ENCODE measurements at places on chromosomes 13 and 19.

DNA sequence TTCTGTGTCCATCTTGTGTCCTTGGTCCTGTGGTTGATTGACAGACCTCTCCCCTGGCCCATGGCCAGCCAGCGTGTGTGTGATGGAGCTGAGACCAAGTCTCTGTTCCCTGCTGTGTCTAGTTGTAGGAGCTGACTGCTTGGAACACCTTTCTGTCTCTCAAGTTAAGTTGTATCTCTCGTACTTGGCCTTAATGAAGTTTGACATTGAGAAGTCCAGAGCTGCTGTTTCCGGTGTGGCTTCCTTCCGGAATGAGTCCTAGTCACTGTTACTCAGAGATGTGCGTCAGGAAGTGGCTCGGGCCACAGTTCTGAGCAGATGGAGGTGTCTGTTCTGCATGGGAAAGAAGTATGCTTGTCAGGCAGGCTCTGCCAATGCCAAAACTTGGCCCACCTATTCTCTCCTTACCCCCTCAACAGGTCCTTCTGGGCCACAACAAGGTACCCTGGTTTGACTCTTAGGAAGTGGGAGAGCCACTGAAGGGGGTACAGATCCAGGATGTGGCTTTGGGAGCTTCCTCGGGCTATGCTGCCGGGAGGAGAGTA lies 54.3 kb downstream of the GATAD2A start:
- no peak for DNase-seq

DNA sequence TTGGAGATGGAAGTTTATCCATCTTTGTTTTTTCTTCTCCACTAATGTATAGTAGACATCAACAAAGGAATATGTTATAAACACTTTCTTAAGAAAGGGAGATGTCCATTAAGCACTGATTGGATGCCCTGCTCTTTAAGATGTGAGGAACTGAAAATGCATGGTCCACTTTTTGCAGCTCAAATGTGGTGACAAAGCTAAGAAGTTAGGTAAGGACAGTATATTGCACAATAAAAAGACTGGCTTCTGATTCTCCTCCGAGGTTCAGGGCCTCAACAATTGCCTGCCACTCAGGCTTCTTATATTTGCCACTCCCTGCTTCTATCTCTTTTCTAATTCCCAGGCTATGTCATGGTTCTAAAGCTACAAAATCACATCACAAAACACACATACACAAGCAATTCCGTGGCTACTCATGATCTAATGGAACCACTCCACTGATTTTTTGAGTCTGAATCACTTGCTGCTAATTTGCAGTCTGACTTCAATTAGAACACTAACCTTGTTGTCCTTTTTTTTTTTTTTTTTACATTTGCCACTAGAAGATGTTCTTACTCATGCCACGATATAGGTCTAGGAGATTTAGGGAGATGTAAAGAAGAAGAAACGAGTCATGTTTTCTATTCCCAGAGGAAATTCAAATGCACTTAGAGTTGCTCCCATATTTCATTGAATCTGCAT lies 29.6 kb upstream of the TNFSF11 start:
- no peak for DNase-seq

- no peak for DNase-seq
These were observed 221.1 kb downstream of the DNAJC15 start for GRCh38 chr13:43244481-43244880.

GRCh38 chr13:59780058-59780457 lies 383.7 kb downstream of the DIAPH3 start:
- DNase-seq = no peak

DNA sequence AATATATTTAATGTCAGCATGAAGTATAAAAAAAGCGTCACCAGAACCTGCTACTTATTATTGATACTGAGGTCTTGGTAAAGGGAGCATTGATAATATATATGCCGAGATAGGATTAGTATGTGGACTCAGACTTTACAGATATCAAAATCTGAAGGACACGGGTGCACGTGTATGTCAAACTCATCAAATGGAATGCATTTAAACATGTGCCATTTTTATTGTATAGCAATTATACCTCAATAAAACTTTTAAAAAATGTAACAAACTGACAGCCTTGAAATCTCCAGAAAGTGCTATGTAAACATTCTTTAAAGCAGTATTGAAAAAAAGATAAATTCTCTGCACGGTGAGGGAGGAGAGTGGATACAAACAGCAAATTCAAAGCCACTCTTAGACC lies 157.9 kb downstream of the RNF17 start:
- DNase-seq = no peak

DNA sequence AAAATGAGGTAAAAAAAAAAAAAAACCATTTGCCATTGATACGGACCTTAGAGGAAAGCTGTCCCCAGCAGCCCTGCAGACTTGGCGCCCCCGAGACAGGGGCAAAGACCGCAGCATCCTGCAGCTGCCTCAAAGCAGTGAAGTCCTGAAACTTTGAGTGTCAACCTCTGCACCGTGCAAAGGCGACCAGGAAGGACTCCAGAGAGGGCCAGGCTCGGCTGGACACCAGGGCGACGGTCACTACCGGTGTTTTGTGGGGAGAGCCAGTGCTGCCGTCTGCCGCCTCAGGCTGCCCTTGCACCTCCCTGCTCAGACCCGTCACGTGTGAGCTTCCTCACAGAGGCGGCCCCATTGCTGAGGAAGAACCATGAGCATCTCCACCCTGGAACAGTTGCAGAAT lies 146.7 kb upstream of the SPACA7 start:
- DNase-seq = no peak

GRCh38 chr19:7099597-7099921 lies 30.1 kb downstream of the ZNF557 start:
- no peak for DNase-seq

GRCh38 chr19:11694533-11695439 lies 44.0 kb downstream of the ZNF823 start:
- peak; percentile 97 for DNase-seq

GRCh38 chr13:97535614-97536013 lies 101.6 kb downstream of the RAP2A start:
- no peak for DNase-seq

DNA sequence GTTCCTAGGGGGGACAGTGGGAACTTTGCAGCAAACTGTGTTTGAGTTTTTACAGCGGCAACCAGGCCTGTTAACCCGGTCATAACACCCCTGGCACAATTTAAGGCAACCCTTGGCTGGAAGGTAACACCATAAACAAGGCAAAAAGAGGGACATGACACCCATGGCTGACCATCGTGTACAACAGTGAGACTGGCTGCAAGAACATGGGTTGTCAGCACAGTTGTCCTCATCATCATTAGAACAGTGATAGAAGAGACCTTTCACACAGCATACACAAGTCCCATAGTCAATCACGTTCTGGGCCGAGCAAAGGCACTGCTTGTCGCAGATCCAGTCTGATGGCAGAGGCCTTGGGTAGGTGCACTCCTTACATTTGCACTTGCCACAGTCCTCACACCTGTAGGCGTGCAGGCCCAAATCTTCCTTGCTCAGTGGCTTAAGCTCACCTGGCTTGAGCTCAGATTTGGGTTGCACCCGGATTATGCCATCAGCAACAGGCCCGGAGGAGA lies 4.1 kb downstream of the SPRY2 start:
- DNase-seq = peak; percentile 36

DNA sequence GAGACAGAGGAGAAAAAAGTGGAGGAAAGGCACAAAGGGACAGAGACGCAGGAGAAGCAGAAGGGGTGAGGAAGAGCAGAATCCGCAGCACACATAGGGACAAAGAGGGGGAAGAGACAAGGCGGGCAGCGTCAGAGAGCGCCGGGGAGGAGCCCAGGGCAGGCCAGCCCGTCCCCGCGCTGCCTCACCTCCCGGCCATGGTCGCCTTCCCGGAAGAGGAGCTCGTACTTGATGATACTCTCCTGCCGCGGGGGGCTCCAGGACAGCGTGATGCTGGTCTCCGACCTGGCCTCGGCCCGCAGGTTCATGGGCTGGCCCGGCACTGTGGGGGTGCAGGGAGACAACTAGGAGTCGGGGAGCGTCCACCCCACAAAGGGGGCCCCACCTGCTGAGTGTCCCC lies 100.6 kb downstream of the PTPRS start:
- DNase-seq = no peak

DNA sequence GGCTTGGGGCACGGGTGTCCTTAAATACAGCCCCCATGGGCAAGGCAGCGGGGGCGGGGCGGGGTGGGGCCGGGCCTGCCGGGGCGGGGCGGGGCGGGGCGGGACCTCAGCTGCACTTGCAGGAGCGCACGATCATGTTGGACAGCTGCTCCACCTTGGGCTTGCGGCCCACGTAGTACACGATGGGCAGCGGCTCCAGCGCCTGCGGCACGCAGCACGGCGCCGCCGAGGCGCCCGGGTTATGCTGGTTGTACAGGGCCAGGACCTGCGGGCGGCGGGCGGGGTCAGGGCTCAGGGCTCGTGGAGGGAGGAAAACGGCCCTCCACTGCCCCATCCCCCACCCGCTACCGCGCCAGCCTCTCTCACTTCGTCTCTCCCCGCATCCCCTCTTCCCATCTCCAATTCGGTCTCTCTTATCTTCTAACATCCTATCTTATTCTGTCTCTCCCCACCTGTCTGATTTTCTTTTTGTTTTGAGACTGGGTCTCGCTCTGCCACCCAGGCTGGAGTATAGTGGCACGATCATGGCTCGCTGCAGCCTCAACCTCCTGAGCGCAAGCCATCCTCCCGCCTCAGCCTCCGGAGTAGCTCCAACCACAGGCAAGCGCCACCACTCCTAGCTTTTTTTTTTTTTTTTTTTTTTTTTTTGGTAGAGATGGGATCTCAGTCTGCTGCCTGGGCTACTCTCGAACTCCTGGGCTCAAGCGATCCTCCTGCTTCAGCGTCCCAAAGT lies 21.1 kb downstream of the CCDC97 start:
- no peak for DNase-seq

GRCh38 chr19:10748927-10749434 lies 31.1 kb downstream of the DNM2 start:
- no peak for DNase-seq

GRCh38 chr13:111503905-111504695 lies 183.7 kb downstream of the TEX29 start:
- no peak for DNase-seq

GRCh38 chr19:58516964-58517833 lies 2.4 kb downstream of the ZBTB45 start:
- DNase-seq = no peak

DNA sequence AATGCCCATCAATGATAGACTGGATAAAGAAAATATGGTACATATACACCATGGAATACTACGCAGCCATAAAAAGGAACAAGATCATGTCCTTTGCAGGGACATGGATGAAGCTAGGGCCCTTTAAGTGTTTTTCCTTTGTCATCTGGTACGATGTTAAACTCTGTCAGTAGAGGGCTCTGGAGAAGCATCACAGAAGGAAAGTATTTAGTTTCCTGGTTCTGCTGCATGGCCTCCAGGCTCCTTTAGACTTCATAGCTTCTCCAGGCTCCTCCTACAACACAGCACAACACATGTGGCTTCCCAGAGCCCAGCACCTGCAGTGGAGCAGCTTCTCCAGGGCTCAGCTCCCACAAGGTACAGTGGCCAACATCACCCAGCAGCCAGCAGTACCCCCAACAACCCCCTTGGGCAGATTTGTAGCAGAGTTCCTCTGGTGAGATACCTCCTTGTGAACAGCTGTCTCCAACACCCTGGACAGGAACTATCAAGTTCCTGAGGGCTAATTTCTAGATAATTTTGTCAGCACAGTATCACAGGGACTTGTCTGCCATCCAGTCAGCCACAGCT lies 63.4 kb downstream of the KCTD12 start:
- DNase-seq = no peak

- no peak for DNase-seq
These were observed 33.7 kb downstream of the CRYL1 start for GRCh38 chr13:20491926-20492435.

DNA sequence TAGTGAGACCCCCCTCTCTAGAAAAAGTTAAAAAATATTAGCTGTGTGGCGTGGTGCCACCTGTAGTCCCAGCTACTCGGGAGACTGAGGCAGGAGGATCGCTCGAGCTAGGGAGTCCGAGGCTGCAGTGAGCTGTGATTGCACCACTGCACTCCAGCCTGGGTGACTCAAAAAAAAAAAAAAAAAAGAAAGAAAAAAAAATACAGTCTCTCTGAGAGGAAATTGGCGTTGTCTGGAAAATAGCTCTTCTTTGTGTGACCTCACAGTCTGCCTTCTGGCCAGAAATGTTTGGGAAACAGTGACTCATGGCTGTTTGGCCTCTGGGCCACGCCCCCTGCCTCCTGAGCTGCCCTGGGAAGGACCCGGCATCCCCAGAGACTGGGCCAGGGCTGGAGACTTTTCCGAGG lies 10.7 kb downstream of the MARCHF2 start:
- DNase-seq = peak; percentile 89

- DNase-seq = no peak
These were observed 5.0 kb upstream of the LINGO3 start for GRCh38 chr19:2312820-2313501.
